ENCODE measurements at places on chromosomes 7 and 10.

DNA sequence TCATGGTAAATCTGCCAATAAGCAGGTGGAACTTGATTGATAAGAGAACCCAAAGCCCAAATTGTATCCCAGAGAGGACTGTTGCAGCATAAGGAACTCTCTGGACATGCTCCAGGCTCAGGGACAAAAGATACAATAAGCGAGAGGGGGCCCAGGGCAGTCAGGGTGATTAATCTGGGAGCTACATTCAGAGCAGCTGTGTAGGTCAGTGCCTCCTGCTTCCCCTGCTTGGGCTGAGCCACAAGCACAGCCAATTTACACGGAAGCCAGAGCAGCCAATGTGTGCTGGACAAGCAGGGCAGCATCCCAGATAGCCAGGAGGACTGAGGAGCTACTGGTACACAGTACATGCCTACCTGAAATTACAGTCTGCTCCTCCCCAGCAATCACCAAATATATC is 24.2 kb downstream of the MYPN start:
- DNase-seq = no peak

DNA sequence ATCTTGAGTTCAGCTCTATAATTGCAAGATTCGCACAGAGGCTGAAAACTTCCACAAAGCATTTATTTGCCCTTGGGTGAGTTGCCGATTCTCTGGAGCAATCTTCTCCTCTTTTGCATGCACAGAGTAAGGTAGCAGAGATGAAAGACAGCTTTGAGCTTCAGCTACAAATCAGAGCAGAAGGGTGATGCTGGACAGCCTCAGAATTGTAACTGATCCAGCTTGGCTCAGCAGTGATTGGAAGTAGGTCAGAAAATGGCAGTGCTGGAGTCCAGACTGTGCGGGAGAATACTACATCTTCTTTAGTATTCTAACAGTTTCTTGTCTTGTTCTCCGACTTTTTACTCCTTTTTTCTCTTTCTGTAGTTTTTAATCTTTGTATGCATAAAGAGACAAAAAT is 55.4 kb upstream of the CDC14C start:
- no peak for DNase-seq

DNA sequence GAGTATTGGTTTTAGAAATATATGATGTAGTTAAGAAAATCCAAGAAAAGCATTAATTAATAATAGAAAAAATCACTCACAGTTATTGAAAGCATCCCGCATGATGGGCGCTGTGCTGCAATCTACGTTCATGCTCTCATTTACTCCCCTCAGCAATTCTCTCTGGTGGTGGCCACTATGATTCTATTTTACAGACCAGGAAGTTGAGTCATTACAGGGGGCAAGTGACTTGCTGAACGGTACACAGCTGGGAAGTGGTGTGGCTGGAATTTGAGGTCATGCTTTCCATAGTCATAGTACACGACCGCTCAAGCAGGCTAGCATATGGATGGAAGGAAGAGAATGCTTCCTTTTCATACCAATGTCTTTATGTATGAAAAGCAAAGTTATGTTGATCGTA is 117.4 kb downstream of the TES start:
- no peak for DNase-seq

DNA sequence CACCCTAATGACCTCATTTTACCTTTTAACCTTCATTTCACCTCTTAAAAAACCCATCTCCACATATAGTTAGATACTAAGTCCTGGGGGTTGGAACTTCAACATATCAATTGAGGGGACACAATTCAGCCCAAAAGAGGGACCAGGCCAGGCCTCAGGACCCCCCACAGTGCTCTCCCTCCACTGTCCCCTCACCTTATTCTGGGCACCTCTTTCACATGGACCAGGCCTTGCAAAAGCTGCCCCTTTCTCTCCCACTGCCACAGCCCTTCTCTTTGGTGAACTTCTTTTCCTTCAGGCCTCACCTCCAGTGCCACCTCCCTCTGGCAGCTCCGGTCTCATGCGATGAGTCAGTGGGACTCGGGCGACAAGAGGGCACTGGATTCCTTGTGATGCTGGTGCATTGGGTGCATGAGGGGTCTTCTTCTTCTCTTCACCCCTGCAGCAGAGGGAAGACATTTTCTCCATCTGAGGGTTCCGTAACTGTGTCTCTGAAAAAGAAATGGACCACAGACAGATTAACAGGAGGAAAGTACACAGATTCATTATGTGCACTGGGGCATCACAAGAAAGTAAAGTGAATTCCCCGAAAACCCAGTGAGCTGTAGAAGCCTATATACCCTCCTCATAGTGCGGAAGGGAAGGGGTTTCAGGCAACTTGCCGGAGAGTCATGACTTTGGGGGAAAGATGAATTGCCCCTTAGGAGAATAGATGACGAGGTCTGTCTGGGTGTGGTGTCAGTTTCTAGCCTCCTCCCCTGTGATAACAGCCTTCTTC is 288.7 kb upstream of the IGFBP3 start:
- DNase-seq = no peak

DNA sequence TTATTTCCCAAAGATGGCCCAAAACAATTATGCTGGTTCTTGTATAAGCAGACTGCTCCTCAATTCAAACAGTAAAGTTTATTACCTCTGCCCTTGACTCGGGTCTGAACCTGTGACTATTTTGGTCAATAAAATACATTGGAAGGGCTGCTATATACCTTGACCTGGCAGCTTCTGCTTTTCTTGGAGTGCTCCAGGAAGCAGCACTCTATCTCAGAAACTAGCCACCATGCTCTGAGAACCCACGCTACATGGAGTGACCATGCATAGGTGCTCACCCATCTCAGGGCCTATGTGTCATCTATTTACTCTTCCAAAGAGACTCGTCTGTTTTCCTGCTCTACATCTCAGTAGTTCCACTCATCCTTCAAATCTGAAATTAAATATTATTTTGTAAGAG is 299.9 kb downstream of the AHR start:
- DNase-seq = no peak

- DNase-seq = no peak
Measured at GRCh38 chr7:14688208-14688607, 214.3 kb downstream of the DGKB start.

- no peak for DNase-seq
Measured at GRCh38 chr7:116241291-116241690, 31.0 kb downstream of the TES start.

GRCh38 chr7:73526896-73527821 is 5.1 kb upstream of the BAZ1B start:
- no peak for DNase-seq

- no peak for DNase-seq
Measured at GRCh38 chr10:127195571-127196281, 665 bp downstream of the INSYN2A start.

DNA sequence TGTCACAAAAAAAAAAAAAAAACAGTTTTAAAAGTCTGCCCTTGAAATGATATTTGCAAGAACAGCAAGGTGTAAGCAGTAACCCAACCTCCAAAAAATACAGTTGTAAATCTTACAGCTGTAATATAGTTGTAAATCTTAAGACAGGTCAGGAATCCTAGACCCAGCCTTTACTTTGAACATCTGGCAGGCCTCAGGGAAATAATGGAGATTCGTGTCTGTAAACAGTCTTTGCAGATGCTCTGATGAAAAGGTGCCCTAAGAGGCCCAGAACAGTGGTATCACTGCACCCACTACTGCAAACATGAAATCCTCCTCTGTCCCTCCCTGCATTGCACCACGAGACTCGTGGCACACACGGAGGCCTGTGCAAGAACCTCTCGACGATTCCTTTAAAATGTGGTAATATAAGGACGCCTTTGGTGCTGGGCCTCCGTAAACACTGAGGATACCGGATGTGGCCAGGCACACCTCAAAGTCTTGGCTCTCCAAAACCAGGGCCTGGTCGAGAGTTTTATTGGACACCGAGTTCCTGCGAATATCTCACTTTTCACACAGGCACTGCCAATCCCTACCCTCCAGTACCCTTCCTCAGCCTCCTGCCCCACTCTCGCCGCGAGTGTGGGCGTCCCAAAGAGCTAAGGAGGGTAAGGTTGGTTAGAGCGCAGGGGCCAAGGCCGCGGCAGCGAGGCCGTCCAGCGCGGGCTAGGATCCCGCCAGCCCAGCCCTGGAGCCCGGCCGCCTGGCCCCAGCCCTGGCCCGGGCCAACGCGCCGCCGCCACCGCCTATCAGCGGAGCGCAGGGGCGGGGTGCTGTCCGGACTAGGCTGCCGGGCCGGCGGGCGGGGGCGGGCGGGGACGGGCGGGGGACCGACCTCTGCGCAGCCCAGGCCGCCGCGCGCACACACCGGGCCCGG is at the start of gene REEP3:
TSS of gene REEP3 (plus strand) at position 902 of the 916 bp plus-strand sequence. CDS start 145 bp downstream, outside the sequence.
- DNase-seq = peak; percentile 44

DNA sequence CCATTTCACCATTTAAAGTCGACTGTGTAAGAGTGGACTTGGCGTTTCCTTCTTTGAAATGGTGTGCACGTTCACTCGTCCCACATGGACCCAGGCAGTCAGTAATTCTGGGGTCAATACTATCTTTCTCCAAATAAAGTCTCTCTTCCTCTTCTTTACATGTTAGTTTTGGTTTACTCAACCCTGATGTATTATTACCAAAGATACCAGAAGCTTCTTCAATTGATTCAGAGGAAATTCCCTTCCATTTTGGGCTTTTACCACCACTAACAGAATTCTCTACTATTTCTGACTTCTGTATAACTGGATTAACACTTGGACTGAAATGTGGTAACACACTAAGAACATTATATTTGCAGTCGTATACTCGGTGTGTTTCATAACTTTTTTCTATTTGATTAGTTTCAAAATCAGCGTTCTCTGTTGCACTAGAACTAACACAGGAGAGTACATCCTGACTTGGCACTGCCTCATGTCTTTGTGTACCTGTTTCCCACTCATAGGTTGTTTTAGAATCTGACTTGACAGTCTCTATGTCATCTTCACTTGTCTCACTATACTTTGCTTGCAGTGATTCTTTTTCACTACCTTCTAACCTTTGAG is 60.8 kb downstream of the LARP4B start:
- DNase-seq = no peak

DNA sequence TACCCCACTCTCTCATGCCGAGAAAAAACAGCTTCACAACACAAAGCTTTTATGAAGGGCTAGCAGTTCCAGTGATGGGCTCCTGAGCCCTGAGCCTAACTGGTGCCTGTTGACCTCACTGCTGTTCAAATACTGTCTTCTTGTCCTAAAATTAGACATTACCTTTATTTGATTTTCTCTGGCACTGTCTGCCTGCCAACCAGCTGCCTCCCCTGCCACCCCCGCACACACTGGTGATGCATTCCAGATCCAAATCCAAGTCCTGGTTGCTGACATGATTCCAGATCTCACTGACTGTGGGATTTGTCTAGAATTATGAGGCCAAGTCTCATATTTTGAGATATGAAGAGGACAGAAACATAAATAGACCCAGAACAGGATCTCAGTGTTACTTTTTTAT is 816.2 kb downstream of the NRG3 start:
- DNase-seq = no peak

DNA sequence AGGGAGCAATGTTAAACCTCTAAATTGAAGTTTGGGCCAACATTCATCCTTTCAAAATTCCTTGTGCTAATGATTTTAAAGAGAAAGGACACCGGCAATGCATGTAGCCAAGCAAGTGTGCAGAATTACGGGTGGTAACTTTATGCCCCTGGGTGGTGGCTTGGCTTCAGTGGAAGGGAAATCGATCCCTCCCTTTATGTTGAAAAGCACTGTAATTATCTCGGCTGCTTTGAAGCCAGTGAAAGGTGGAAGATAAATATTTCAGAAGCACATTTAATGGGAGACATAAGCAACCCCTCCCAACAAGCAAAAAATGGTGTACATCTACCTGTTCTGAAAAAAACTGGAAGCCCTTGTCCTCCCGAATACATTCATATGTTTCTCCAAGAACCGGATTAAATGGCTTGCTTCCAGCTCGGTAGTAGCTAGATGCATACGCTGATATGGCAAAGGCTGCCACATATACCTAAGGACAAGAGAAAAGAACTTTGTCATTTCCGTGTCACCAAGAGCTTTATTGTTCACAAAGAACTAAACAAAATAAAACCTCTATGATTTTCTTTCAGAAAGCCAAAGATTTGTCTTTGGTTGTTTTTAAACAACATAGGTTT is 73.3 kb upstream of the GSDME start:
- DNase-seq = no peak
